ENCODE measurements at places on chromosomes 16 and 17.

GRCh38 chr16:89246903-89247733 lies 29.6 kb downstream of the ZNF778 start:
- peak; percentile 28 for DNase-seq

- no peak for DNase-seq
Observed at GRCh38 chr16:63581570-63581969, 1540.3 kb downstream of the CDH11 start.

- no peak for DNase-seq
Observed at GRCh38 chr17:34257299-34257985, 2.4 kb downstream of the CCL2 start.

DNA sequence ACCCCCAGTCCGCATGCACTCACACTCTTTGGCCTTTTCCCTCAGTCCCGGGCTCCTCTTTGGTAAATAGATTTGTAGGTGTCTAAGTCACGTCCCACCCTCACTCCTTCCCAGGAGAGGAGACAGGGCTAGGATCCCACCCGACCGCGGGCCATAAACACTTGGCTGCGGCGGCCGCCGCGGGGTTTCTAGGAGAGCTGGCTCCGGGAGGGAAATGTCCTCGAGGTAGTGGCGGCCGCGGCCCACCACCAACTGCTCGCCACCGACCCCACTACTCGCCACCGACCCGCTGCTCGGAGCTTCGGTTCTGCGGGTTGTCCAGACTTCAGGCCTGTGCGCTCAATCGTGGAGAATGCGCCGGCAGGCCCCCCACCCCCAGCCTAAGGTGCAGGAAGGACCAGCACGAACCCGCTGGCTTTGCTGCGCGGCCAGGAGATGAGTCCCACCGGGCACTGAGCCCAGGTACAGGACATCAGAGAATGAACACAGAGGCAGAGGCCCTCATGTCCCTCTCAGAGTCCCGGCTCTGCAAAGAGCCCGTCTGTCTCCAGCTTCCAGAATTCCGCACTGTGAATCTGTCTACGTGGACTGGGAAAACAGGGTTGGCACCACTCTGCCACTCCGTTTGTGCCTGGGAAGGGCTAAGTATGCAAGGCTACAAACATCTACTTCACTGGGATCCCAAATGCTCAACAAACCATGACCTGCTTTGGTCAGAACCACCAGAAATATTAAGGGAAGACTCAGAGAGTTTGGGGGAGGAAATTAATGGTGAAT lies 2.5 kb downstream of the PRAC2 start:
- no peak for DNase-seq

- no peak for DNase-seq
Observed at GRCh38 chr17:9435165-9435564, 140.5 kb downstream of the STX8 start.

DNA sequence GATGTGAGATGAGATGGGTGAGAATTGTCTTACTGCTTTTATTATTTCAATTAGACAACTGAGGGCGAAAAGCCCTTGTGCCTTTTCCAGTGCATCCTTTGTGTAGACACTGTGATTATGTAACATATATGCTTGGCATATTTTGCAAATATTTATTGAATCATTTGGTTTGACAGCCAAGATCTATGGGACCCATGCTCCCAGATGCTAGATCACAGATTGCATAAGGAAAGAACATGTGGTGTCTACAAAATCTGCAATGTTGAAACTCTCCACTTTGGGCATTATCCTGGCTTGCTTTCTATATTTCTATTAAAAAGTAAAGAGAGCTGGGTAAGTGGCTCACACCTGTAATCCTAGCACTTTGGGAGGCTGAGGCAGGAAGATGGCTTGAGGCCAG lies 4.8 kb upstream of the COG1 start:
- no peak for DNase-seq

DNA sequence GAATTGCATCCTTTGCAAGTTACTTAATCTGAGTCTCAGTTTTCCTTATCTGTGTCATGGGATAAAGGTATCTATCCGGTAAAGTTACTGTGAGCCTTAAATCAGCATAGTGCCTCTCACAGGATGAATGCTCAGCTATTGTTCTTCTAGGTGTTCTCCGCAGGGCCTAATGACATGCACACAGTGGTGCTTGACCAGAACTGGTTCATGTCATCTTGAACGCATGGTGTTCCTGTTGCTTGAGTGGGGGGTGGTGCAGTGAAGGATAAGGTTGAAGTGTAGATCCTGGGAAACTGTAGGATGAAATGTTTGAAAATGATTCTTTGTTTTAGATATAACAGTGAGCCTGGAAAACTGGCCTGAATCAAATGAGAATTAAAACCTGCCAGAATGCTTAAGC lies 4.0 kb downstream of the KRT40 start:
- DNase-seq, result no peak

DNA sequence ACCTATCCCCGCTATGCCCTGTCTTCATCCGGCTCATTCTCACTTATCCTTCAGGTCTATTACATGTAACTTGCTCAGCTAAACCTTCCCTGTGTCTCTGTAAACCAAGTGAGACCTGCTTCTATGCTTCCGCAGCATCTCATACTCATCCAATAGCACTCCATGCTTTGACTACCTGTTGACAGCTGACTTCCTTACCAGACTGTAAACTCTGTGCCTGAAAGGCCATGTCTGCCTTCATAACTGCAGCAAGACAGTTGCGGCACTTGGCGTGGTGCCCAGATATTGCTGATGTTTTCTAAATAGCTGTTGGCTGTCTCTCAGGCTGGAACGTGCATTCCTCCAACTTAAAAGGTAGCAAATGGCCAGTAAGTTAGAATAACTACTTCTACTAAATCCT lies 1.8 kb upstream of the OR1E1 start:
- DNase-seq, result no peak

- DNase-seq, result no peak
Observed at GRCh38 chr17:55274355-55275255, 9.8 kb downstream of the HLF start.

- DNase-seq, result no peak
Observed at GRCh38 chr17:81443269-81443668, 48.0 kb downstream of the BAHCC1 start.

DNA sequence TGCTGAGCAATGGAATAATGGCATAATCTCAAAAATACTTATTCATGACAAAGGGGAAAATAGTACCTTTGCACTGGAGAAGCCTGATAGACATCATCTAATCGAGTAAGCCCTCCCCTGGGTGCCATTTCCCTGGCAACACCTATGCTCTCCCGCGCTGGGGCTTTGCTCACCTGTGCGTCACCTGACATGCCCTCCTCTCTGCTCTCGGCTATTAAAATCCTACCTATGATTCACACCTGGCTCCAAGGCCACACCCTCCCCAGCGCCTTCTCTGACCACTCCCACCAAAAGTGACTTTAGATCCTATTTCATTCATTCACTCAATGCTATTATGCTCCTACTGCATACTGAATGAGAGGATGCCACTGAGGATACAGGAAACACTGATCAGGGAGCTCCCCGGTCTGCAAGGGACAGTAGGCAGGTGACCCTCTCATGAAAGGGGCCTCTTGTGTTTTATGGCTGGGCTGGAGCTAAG lies 83.9 kb downstream of the NT5M start:
- DNase-seq, result no peak

DNA sequence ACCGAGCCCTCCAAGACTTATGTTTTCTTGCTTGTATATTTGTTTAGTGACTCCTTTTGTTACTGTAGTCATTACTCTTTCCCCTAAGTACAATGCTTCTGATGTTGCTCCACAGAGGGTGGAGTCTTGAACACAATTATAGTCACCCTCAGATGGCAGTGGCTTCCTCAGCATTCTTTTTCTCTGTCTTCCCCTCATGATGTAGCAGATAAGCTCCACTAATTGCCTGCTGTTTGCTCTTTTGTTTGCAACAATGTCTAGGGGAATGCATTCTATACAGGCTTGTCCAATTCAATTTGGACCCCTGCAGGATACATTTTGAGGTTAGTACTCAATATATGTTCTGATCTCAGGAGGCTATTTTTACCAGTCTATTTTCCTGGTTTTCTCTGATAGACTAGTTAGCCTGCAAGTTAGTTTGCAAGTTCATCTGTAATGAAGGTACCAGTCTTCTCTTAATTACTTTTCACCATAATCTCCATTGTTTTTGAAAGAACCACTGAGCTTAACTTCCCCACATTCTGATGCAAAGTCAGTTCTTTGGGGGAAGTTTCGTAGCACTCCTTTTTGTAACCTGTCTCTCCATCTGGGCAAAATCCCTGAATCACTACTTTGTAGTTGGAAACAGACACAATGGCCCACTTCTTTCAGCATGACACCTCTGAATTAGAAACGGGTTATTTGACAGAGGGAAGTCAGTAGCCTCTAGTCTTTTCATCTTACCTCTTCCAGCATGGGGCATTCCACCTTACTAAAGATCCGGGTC lies 1509.2 kb downstream of the CDH11 start:
- DNase-seq, result no peak

DNA sequence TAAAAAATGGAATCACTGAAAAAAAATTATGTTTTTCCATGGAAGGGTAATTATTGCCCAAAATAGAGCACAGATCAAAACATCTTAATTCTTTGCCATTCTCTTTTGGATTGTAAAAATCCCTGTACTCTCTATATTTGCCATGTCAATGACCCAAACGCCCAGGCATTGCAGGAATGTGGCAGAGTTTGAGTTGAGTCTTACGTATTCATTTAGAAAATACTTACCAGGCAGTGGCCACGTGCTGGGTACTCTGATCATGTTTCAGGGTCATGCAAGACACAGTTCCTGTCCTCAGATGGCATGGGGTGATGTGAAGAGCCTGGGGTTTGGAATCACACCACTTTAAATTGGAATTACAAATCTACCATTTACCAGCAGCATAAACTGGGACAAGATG lies 267.7 kb downstream of the ABCC12 start:
- no peak for DNase-seq
